ENCODE measurements at places on chromosomes 3 and 15. TPM values are rescaled to one million over a fixed set of nuclear protein-coding genes. Genes with fewer than 3 reads are reported as not detected.

DNA sequence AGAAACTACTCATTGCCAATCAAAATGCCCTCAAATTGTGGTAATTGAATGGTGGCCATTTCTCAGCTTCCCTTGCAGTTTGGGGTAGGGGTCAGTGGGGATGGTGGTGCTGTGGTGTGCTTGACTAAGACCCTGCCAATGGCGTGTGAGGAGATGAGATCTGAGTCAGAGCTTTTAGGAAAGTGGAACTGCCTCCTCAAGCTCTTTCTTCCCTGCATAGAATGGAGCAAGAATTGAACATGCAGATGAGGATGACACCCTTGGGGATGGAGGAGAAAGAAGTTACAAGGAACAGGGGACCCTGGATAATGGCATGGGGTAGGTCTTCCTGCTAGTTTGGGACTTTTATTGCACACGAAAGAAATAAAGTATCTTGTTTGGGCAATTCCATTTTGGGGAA, 188.0 kb downstream of the PEX5L start:
- peaks cover 9% of the 10 kb centered on the region for H3K4me1 ChIP-seq
- no peak overlapping the region for H3K4me3 ChIP-seq
- DNase-seq: no peak

- DNase-seq: no peak
- H3K4me3 ChIP-seq: no peak overlapping the region
- no peaks in the 10 kb centered on the region for H3K27me3 ChIP-seq
- H3K4me1 ChIP-seq: no peaks in the 10 kb centered on the region
- no peak overlapping the region for H3K27ac ChIP-seq
Measured at GRCh38 chr3:58287354-58287753, 18.7 kb upstream of the RPP14 start.

DNA sequence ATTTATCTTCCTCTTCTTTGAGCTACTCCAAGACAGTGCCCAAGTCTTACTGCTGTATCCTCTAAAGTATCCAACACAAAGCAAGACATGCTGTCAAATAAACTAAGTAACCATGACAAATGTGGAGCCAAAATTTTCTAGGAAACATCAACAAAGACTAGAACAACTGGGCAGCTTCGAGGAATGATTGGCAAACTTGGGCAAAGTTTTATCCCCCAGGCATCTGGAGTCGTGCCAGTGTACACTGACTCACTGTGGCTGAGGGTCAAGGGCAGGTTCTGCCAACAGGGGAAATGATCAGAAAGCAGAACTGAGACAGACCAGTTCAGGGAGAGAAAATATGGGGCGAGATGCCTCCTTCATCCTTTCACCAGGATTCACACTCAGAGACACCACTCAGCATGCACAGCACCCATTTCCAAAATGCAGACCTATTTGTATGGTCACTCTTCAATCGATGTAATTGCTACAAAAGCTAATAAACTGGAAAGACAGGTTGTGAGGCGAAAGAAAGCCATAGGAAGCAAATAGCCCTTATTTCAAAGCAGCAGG, 65.8 kb downstream of the MB21D2 start:
- no peak for DNase-seq
- no peaks in the 10 kb centered on the region for H3K27me3 ChIP-seq
- no peaks in the 10 kb centered on the region for H3K36me3 ChIP-seq
- no peak overlapping the region for H3K4me3 ChIP-seq
- H3K4me1 ChIP-seq: peaks cover 41% of the 10 kb centered on the region

DNA sequence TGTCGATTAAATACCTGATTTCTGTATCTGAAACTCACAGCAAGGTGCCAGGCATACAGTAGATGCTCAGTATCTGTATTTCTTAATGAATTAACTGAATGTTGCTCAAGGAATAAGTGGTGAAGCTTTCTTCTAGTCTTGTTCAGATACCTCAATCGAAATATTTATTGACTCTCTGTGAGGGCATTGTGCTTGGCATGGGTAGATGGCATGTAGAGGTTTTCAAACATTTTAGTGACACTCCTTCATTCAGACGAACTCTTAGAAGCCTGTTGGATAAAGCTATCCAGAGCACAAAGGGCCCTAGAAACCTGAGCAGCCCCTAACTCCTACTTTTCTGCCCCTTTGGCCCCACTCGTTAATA, 369 bp upstream of the SNX1 start:
- no peaks in the 10 kb centered on the region for H3K36me3 ChIP-seq
- no peaks in the 10 kb centered on the region for H3K27me3 ChIP-seq
- DNase-seq: no peak

DNA sequence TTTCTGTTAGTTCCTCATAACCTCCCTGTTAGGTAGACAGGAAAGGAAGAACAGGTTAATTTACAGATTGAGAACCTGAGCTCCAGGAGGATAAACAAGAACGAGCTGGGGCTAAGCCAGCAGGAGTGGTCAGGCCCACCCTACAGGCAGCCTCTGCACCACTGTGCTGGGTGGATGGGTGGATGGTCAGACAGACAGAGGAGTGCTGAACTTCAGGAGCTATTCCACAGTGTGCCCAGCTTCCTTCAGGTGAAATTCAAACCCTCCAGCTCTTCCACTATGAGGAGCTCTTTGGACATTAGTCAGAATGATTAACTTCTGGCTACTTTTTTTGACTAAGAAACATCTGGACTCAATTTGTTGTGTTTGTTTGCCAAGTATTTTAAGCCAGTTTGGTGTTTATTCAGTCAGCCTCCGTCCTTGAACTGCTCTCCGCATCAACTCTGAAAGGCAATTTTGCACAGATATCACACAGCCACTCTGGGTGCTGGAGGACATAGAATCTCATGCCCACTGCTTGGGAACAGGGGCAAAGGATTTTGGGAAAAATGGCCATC, 361.9 kb downstream of the CLSTN2 start:
- H3K4me3 ChIP-seq: no peak overlapping the region
- no peaks in the 10 kb centered on the region for H3K36me3 ChIP-seq
- no peaks in the 10 kb centered on the region for H3K27me3 ChIP-seq
- H3K27ac ChIP-seq: no peak overlapping the region
- no peak for DNase-seq

The SLC15A2 gene
- 0.29 TPM for total RNA-seq

The GP5 gene
- total RNA-seq: 0.36 TPM

The ST8SIA2 gene
- 0.29 TPM for total RNA-seq

The RUBCN gene
- 23.2 TPM for total RNA-seq

All from osteoblast (primary cell).